SK-MEL-5 (cell line): ENCODE measurements at places on chromosomes 1 and 21.

GRCh38 chr1:162055062-162055461, 14.4 kb upstream of the NOS1AP start:
- DNase-seq: no peak

DNA sequence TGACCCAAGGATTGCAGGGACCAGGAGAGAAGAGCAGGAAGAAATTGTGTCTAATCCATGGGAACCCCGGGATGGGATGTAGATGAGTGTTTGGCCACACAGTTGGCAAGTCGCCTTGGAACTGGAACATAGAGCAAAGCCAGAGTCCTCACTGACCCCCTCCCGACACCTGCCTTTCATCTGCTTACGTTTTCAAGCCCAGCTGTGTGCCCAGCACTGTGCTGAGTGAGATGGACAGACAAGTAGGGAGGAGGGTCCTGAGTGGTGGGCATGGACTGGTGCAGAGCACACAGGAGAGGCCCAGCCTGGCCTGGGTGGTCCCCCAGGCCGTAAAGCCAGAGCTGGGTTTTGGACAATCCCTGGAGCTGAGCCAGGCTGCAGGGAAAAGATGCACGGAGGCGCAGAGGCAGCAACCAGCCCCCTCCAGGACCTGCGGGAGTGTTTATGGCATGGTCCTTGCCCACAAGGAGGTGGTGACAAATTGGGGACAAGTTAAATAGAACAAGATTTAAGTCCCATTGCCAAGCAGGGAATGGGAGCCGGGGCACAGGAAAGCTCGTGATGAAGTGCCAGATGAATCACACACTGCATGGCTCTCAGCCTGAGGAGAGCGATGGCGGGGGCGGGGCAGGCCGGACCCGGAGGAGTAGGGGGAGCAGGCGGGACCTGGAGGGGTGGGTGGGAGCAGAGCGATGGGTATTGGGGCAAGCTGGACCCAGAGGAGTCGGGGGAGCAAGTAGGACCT, 157.8 kb upstream of the VAMP3 start:
- DNase-seq: no peak

GRCh38 chr1:51948491-51948915, 42.0 kb downstream of the RAB3B start:
- no peak for DNase-seq

GRCh38 chr1:229980009-229980408, 87.0 kb upstream of the GALNT2 start:
- peak; percentile 49 for DNase-seq

- no peak for DNase-seq
Observed at GRCh38 chr1:211739671-211740411, 64.4 kb upstream of the NEK2 start.

GRCh38 chr1:115300087-115300876, 37.8 kb downstream of the NGF start:
- no peak for DNase-seq

DNA sequence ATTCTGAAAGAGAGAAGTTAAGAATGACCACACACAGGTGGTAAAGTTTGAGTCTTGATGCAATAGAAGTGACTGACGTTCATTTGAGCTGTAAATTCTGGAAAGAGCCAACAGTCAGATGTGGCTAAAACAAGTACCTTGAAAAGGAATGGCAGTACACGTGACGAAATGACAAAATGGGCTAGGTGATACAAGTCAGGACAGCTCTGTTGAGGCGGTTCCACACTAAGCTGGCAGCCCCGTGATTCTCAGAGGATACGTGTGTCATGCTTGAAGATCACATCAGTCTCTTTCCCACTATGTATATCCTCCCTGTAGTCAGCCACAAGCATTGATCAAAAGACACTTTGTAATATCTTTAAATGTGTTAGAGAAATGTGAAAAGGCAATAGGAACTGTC, 881.3 kb upstream of the ADGRL2 start:
- DNase-seq: no peak

DNA sequence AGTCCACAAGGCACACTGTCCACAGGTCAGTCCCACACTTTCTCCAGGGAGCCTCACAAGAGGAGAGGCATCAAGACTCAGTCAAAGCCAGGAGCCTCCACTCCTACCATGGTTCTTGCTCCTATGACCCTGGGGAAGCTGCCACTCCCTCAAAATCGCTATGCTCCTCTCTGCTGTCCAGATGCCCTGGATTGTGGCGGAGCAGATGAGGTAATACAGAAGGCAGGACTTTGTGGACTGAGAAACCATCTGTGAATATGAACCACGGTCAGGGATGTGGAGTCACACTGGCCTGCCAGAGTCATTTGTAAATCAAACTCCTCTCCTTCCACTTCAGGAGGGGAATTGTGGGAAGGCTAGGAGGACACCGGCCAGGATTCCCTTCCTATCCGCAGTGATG, 20.6 kb downstream of the VWA5B1 start:
- DNase-seq: no peak

DNA sequence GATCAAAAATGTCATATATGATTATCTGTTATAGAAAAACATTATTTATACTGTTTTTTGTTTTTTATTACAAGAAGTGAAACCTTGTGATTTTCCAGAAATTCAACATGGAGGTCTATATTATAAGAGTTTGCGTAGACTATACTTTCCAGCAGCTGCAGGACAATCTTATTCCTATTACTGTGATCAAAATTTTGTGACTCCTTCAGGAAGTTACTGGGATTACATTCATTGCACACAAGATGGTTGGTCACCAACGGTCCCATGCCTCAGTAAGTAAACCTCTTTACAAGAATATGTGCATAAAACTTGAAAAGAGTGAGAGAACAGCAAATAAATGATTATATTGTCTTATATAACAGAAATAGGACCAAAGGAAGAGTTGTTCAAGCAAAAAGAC, 14.5 kb downstream of the CFHR4 start:
- DNase-seq: peak; percentile 22

DNA sequence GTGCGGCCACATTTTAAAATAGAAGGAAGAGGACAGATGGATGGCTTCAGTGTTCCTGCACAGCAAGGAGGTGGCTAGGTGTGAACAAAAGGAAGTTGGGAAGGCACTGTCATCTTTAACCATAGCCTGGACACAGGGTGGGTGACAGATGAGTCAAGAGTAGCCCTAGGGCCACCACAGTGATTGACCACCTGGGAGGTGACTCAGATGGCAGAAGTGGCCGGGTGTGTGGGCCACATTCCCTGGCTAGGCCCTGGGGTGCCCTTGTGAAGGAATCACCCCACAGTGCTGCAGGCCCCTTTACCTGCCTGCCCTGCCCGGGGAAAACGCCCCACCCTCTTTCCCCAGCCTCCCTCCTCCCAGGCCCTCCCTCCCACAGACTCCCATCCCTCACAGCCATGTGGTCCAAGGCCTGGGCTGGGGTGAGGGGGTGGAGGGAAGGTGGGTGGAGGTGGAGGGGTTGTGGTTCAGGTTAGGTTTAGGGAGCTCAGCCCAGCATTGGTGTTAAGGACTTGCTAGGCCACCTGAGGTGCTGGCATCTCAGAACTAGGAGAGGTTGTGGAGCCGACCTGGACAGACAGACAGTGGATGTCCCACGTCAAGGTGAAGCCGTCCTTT, 59.1 kb downstream of the SPSB1 start:
- DNase-seq: no peak

GRCh38 chr21:34651642-34652041, 17.2 kb upstream of the CLIC6 start:
- no peak for DNase-seq

DNA sequence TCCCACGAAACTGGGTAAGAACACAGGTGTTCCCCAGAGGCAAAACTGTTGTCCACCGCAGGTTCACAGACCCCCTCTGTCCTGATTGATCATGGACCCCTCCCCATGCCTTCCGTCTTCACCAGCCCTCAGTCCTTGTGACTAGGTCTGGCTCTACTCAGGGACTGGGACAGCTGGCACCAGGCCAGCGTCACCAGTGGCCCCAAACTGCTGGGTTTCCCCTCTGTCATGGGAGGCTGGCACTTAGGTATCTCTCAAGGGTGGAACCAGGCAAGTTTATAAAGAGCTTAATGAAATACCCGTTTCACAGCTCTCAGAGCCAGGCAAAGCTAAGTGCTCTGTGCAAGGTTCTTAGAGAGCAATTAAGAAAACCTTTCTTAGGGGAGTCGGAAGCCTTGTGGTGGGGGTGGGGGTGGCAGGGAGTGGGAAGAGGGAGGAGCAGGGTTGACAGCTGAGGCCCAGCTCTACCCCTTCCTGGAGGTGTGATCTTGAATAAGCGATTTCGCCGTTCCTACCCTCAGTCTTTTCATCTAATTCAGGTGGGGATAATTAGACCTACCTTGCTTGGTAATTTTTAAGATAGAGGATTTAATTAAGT, 35.0 kb upstream of the IFNLR1 start:
- no peak for DNase-seq

DNA sequence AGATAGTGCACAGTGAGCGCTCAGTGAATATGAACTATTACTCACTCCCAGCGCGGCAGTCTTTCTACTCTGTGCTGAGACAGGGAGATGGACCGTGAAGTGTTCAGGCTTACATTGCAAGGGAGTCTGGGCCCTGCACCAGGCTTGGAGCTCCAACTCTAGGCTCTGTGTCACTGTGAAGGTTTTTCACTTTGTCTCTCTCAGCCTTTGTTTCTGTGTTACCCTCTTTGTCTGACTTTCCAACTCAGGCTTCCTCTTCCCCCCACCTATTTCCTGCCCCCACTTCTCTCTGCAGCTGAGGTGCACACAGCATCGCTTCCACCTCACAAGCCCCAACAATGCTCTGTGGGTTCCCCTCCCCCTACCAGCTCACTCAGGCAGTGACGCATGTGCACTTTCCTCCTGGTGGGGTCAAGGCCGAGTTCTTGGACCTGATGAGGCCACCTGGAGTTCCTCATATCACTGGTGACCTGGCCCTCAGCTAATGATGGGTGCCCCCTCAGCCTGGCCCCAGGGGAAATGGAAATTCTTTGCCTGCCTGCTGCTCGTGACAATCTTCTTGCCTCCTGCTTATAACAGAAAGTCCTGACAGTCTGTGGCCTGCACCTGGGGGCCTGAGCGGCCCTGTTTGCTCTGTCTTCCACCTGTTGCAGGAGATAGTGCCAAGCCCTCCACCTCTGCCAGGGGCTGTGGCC, 1.1 kb upstream of the LCK start:
- DNase-seq: no peak

GRCh38 chr1:222761083-222761482, 24.1 kb downstream of the FAM177B start:
- no peak for DNase-seq

GRCh38 chr1:244074559-244075171, 23.6 kb downstream of the ZBTB18 start:
- DNase-seq: no peak

GRCh38 chr1:235136111-235136510, 7.5 kb upstream of the TOMM20 start:
- no peak for DNase-seq

- DNase-seq: no peak
Observed at GRCh38 chr1:210332719-210333398, 4.2 kb downstream of the HHAT start.

DNA sequence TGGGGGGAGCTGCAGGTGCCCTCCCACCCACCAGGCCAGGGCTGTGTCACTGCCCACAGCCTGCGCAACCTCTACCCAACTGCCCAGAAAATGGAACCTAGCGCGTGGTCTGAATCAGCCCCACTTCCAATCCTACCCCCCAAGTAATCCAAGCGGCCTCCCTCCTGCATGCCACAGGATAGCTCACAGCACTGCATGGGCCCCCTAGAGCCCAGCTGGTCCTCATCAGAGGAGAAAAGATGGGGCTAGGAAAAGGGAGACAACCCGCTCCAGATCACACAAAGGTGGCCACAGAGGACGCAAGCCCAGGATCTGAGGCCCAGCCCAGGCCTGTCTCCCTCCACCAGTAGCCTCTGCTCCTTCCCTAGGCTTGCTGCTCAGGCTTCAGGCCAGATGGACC, 6.2 kb downstream of the ADGRB2 start:
- no peak for DNase-seq

DNA sequence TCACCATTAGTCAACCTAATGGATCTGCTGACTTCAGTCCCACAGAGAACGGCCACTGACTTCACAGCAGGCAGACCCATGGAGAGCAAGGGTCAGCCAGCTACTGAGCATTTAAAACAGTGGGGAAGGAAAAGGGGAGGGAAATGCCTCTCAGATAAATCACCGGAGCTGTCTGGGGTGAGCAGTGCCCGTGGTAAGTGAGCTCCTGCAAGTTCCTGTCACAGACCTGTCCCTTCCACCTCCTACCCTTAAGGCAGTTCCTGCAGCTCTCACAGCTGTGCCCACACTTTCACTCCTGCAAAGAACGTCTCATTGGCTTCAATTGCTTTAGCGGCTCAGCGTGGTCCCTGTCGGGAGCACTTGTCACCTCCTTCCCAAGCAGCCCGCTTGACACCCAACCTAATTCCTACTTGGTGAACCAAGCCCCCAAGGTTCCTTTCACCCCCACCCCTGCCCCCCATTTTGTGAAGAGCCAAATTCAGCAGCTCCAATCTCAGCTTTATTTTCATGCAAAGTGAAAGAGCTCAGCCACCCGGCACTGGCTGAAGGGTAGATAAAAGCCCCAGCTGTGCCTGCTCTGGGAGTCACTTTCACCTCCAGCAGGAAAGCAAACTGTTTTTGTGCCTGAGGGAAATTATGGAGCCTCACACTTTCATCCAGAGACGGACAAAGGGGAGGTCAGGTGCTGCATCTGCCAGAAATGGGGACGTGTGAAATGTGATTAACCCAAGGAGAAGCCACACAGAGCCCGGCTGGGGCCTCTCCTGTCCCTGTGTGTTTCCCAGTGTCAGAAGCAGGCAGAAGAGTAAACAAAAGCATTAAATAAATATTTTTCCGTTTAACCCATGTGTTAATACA, 306.2 kb downstream of the TTLL7 start:
- no peak for DNase-seq

GRCh38 chr1:91683598-91683951, 182.9 kb downstream of the CDC7 start:
- DNase-seq: no peak

- no peak for DNase-seq
Observed at GRCh38 chr1:96416111-96416595, 305.4 kb upstream of the PTBP2 start.

DNA sequence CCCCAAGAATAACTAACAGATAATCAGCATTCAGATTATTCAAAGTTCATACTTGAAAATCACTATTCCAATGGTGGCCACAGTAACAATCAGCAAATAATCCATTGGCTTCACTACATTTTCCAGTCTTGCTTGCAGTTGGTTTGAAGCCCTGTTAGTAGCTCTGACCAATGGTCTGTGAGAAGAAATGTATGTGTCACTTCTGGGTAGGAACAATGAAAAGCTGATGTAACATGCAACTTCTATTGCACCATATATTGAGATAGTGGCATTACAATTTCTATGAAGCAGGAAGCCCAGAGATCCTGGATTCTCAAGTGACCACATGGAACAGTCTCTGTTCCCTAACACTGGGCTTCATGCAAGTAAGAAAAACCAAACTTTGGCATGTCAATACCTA, 250.9 kb upstream of the DAB1 start:
- DNase-seq: no peak
